ENCODE measurements at places on chromosomes 12 and 14.
A peak's percentile ranks its signal among the peaks of the same experiment; 100 is the strongest.

GRCh38 chr14:105034315-105035039, 13.6 kb upstream of the CDCA4 start:
- DNase-seq = no peak

DNA sequence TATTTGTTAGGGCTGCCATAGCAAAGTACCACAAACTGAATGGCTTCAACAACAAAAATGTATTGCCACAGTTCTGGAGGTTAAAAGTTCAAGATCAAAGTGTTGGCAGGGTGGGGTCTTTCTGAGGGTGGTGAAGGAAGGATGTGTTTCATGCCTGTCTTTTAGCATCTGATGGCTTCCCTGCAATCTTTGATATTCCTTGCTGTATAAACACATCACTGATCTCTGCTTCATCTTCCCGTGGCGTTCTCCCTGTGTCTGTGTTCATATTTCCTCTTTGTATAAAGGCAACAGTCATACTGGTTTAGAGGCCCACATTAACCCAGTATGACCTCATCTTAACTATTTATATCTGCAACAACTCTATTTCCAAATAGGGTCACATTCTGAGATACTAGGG, 167.5 kb downstream of the BTG1 start:
- DNase-seq = peak; percentile 28

GRCh38 chr14:40072175-40072574, 639.9 kb upstream of the FBXO33 start:
- no peak for DNase-seq

- no peak for DNase-seq
Observed at GRCh38 chr14:80560800-80561657, 349.7 kb upstream of the DIO2 start.

GRCh38 chr12:96403870-96404269, 3.6 kb upstream of the CDK17 start:
- no peak for DNase-seq

GRCh38 chr14:88039197-88039596, 34.3 kb downstream of the GPR65 start:
- DNase-seq = no peak

DNA sequence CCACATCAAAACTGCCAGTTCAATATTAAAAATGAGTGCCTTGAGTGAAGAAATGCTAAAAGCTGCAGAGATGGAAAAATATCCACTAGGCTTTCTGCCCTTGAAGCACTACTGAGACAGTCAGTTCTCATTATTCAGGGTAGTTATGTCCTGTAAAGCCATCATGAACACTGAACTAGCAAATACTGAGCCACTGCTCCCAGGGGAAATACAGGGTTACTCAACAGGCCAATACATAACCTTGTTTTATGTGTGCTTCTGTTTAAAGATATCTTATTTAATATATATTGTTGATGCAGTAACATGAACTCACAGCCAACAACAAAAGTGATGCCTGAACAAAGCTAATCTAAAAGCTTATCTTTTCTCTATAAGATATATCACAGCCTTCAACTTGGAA, 3.3 kb downstream of the RAD52 start:
- no peak for DNase-seq

GRCh38 chr12:115443351-115443938, 759.5 kb upstream of the TBX3 start:
- DNase-seq = no peak

DNA sequence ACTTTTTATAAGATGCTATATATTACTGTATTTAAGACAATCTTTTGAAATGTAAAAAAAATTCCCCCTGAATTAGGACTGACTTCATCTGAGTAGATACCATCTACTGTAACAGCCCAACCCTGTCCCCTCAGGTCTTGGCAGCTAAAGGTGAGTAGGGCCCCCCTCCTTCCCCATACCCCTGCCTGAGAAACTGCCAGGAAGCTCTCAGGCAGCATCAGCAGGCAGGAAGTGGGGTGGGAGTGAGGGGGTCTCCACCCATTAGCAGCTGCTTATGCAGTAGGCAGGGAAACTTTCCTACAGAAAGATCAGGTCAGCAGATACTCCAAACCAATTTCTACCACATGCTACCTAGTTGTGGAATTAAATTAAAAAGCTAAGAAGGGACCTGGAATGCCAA, 62.5 kb downstream of the PAX9 start:
- no peak for DNase-seq

DNA sequence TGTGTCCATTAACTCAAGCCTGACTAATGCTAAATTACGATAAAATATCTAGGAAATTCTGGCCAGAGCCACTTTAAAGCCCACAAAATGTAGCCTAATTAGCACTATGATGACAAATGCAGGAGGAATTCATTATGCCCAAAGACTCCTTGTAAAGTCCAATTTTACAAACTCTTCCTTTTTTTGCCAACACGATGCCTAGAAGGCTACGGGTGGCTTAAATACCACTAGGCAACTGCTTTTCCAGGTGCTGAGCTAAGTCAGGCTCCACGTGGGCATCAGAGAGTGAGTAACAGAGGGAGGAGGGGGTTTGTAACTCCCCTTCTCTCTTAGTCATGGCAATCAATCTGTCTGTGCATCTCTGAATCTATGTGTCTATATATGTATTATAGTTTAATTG, 172.4 kb upstream of the NTF3 start:
- DNase-seq = peak; percentile 82

- DNase-seq = no peak
Observed at GRCh38 chr12:47417955-47418354, 287.9 kb downstream of the RPAP3 start.

- DNase-seq = peak; percentile 44
Observed at GRCh38 chr14:24332268-24332993, 2.4 kb downstream of the ADCY4 start.

- no peak for DNase-seq
Observed at GRCh38 chr12:67413577-67413976, 144.4 kb downstream of the CAND1 start.

DNA sequence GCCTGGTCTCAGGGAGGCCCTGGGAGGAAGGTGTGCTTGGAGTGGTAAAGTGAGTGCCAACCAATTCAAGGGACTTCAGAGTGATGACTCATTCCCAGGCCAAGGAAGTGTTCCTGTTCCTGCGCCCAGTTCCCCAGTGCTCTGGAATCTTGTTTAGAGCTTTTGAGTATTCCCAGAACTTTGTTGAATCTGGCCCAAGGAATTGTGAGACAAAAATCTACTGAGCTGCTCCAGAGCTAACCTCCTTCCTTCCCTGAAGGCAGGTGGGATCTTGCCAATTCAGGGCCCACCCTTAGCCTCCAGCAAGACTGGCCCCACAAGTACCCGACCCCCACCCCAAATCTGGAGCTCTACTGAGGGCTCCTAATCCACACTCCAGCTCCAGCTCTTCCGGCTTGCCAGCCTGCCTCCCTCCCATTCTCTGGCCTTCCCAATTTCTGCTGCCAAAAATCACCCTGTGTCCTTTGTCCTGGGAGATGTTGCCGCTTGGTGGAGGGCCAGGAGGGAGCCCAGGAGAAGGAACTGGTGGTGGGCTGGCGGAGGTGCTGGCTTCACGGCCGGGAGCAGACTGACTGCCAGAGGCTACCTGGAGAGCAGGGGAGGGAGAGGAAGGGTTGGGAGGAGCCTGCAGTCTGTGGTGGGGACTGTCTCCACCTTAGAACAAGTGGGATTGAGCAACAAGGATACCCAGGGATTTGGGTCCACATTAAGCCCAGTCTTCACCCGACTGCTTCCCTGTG, 2.0 kb upstream of the ATN1 start:
- peak; percentile 87 for DNase-seq

DNA sequence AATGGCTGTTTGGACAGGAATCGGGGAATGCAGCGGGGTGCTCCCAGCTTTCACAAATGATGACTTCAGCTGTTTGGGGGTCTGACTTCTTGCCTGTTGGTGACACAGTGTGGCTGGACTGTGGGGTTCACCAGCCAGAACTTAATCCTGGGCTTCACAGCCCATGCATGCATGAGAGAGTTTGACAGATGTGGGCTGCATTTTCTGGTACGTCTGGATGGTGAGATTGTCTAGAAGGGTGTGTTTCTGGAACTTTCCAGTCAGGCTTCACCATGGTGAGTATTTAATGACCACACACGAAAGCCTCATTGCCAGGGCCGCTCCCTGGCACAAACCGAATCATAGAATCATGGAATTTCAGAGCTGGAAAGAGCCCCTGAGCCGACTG, 29.6 kb downstream of the CHST11 start:
- no peak for DNase-seq

DNA sequence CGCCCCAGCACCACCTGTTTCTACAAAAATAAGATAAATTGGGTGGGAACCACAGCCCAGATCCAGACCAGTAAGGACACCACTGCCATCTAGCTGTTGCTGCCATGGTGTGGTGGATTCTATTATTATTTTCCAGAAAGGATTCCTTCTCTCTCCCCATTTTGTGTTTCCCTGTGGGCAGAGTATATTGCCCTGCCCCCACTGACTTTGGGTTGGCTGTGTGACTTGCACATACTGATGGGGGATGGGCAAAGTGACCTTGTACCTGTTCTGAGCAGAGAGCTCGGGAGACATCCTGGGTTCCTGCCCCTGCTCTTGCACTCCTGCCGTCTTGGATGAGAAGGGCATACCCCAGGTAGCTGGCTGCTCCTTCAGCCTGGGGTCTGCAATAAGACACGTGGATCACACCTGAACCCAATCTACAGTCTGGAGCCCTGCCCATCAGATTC, 24.3 kb downstream of the MOAP1 start:
- no peak for DNase-seq

DNA sequence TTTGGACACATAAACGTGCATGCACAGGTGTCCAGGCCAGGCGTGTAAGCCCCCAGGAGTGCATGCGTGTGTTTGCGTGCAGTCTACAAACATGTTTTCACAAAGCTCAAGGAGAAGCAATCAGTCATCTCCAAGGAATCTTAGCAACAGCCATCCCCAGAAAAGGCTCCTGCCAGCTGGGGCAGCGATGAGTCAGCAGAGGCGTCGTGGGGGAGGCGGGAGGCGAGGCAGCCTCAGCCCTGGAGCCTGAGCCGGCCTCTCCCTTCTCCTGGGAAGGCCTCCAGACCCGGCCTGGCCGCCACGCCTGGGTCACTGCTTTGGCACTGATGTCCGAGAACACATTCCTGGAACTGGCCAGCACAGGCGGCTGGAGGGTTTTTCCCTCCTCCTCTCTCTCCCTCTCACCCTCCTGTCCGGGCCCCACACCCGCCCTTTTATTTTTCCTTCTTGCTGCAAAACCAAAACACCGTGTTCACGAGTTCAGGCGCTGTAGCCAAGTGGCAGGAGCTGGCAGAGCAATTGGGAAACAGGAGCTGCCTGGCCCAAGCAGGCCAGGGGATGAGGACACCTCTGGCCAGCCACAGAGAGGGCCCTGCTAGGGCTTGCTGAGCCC, 92.7 kb downstream of the LRRC74A start:
- peak; percentile 97 for DNase-seq

- no peak for DNase-seq
Observed at GRCh38 chr12:71338933-71339332, 100.7 kb upstream of the LGR5 start.

GRCh38 chr12:59407799-59408198, 188.0 kb upstream of the SLC16A7 start:
- DNase-seq = no peak

- DNase-seq = peak; percentile 29
Observed at GRCh38 chr12:27781680-27782079, 1.6 kb upstream of the MANSC4 start.

DNA sequence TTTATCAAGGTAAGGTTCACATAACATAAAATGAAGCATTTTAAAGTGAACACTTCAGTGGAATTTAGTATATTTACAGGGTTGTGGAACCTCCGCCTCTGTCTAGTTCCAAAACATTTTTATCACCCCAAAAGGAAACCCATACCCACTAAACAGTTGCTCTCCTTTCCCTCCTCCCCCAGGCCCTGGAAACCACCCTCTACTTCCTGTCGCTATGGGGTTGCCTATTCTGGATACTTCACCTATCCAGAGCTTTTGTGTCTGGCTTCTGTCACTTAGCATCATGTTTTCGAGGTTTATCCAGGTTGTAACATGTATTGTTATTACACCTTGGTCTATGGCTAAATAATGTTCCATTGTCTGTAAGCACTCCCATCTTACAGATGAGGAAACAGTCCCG, 27.7 kb upstream of the ZFP36L1 start:
- DNase-seq = no peak

- DNase-seq = no peak
Observed at GRCh38 chr12:109352184-109352583, 4.5 kb downstream of the MYO1H start.

DNA sequence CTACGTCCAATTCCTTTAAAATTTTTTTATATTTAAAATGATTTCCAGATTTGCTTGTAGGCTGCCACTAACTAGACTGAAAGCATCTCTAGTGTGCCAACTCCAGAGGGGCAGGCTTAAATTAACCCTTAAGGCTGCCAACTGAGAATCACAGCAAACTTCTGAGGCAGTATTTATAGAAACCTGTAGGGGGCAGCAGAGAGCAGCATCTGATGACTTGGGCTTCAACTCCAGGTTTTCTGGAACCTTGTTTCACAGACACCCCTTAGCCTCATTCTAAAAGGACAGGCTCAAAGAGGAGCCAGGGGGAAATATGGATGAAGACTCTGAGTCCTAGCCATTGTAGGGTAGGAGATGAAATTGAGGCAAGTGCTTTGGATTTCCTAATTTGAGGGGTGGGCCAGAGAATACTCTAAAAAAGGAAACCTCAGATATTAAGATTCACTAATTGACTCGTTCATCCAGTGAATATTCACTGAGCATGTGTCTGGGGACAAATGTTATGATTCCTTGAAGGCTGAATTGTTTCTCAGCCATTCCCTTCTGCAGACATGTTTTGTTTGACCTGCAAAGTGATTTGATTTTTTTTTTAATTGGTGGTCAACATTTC, 63.3 kb upstream of the HSPB8 start:
- DNase-seq = peak; percentile 26

DNA sequence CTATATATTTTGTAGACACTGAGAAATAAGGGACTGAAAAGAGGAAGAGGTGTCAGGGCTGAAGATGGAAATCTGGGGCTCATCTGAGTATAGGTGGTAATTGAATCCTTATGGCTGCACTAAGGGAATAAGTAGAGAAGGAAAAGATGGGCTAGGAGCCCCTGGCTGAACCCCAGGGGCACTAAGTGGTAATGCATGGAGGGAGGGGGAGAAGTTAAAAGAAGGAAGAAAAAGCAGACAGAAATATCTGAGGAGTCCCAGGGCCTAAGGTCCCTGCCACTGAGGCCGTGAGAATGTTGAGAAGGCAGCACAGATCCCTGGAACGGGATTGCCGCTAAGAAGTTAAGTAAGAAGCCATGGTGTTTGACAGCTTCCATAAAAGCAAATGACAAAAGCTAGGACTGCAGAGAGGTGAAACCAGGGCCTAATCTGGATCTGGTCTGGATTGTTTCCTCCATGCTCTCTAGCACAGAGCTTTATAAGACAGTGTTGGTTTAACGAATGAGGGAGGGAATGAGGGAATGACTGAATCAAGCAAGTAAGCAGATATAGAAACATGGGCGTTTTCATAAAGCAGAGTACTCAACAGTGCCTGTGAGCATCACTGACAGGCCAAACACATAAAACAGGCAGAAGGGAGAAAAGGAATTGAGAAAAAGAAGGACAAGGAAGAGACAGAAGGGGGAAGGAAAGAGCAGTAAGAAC, 92.9 kb downstream of the HMGA2 start:
- no peak for DNase-seq
